Activated T-cell treated with anti-CD3 and anti-CD28 coated beads for 4 hours (primary cell): ENCODE measurements at places on chromosomes 11 and 22.

GRCh38 chr11:104003491-104003890 is 32.9 kb upstream of the DDI1 start:
- no peak for DNase-seq

GRCh38 chr11:84437071-84437980 is 1151.2 kb upstream of the CCDC90B start:
- no peak for DNase-seq

DNA sequence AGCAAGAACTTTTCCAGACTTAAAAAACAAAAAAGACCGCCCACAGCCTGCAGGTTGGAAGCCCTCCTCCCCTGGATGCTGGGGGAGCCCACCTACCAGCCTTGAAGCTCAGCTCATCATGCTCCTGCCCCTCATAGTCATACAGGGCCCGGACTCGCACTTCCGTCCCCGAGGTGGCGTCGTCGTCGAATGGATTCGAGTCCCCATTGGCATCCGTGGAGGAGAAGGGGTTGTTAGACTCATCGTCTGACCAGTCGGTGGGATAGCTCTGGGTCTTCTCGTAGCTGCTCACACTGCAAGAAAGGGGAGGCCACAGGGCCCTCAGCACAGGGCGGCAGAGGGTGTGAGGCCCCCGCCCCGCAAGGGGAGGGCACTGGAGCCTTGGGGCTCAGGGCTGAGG is 19.0 kb upstream of the ARFGAP3 start:
- no peak for DNase-seq

DNA sequence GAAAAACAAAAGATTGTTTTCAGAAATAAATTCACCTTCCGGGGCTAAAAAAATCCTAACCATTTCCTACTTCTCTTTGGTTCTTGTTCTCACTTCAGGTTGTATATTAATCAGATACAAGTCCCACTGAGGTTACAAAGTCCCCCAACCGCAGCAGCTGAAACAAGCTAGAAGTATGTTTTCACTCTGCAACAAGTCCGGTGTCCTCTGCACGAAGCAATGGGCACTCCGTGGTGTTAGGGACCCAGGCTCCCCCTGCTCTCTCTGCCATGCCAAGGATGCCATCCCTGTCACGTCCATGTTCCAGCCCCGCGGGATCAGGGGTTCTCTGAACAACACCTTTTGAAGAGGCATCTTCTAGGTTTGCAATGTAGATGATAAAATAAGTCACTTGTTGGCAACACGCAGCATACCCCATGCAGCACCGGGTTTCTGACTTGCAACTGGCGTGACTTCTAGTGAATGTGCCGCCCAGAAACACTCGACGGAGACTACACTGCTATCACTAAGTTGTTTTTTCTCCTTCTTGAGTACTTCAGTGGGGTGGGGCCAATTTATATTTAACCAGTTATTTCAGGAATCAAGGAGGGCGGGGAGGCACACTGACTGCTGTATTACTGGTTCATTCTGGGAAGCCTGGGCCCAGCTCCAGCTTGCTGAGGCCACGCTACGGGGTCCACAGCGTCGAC is 25.4 kb upstream of the GSTP1 start:
- DNase-seq = no peak
